Stimulated activated memory B cell treated with anti-CD40 and anti-IgM and Interleukin-4, amounts not matched to agents 10 μg/mL and 1 μg/mL and 100 μg/mL, for 72 hours (primary cell): ENCODE measurements at places on chromosomes 11 and 22.

DNA sequence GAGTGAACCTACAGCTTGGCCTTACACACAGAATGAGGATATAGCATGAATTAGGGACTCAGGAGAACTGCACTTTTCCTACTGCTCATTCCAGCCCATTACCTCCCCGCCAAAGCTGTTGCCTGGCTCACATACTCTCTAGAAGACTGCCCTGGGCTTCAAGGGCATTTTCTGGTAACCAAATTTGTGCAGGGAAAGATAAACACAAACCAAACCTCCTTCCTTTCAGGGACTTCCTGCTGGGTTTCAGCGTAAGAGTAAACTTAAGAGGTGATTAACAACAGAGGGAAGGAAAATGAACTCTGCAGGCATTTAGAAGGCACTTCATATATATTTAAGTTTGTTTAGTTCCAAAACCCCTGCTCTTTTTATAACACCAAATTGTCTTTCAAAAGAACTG, 194.9 kb downstream of the SWAP70 start:
- ATAC-seq, result no peak

- ATAC-seq, result no peak
Measured at GRCh38 chr11:47351156-47352126, 1.1 kb downstream of the MYBPC3 start.

DNA sequence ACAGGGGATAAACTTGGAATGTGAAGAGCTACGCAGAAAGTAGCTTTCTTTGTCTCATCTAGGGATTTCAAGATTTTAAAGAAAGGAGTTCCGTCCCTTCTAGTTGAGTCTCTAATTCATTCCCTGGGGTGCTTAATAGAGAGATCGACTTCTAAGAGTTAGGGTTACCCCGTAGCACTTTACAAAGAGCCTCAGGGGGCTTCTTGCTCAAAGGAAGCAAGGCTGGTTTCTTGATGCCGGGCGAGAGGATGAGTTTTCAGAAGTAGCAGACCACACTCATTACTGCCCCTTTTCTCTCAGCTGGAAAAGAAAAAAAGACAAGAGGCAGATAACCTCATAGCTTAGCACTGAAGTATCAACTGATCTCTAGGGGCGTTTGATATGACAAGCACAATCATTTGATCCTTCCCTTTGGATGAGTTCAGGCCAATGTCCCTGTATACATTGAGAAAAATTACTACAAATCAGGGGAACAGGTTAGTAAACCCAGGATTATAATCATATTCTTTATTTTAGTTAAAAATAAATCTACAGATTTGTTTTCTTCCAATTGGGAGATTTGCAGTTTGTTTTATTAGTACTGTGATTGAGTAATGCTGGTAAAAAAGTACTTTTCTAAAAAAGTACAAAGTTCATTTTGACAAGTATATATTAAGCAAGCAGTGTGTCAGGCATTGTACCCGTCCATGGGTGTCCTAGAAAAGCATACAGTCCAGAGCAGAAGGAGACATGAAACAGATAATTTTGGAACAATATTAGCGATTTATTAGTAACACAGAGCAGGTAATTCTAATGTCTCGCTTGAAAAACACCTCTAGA, 18.7 kb downstream of the ELMOD1 start:
- ATAC-seq, result no peak

GRCh38 chr11:134124660-134125451, 56.0 kb downstream of the JAM3 start:
- ATAC-seq, result no peak

GRCh38 chr22:44363013-44363979, 50.5 kb upstream of the SHISAL1 start:
- ATAC-seq, result no peak

DNA sequence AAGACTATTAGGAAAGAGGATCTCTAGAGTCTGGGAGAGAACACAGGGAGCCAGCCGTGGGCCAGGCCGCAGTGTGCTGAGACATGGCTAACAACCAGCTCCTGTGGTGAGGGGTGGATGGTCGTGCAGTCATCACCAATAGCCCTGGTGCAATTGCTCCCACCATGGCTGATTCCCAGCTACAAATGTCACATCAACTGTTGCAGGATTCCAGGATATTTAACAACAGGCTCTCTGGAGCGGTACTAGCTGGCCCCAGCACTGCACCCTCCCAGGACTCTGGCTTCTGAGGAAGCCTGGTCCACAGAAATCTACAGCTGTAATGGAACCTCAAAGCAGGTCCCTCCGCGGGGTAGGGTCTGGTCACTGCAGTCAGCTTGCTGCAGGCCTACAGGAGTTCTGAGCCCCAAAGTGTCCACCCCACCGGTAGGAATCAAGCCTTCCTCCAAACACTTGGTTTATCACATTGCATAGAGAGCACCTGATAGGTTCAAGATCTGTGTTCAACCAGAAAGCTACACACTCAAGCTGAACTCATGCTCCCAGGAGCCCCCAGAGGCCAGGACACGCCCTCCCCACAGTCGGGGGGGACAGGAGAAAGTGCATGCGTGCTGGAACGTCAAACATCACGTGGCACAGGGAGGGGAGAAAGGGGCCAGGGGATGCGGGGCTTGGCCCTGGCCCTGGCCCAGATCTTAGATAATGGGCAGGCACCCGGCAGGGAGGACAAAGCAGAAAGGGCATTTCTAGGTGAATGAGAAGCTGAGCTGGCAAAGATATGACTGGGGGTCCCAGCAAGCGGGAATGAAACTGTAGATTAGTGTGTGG, 609.0 kb downstream of the TBC1D22A start:
- ATAC-seq, result no peak

DNA sequence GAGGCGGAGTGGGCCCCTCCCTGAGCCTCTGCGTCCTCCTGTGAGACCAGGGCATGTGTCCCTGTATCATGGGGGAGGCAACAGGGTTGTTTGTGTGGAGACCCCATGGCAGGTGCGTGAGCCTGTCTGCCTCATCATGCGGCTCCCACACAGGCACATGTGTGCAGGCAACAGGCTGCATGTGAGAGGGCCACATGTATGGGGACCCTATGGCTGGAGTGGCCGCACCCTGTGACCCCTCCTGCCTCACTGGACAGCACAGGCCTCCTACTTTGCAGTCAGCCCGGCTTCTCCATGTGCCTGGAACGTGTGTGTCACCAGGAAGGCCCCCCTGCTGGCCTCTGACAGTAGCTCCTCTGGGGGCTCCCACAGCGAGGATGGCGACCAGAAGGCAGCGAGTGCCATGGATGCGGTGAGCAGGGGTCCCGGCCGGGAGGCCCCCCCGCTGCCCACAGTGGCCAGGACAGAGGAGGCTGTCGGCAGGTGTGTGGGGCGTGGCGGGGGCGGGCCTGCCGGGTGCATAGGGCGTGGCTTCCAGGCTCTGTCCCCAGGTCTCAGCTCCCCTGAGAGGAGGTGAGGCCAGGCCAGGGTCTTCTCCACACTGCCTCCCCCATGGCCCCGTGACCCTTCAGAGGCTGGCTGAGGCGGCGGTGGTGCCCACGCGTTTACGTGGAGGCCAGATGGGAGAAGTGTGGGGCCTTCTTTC, 34.1 kb downstream of the SBF1 start:
- peak; percentile 4 for ATAC-seq

DNA sequence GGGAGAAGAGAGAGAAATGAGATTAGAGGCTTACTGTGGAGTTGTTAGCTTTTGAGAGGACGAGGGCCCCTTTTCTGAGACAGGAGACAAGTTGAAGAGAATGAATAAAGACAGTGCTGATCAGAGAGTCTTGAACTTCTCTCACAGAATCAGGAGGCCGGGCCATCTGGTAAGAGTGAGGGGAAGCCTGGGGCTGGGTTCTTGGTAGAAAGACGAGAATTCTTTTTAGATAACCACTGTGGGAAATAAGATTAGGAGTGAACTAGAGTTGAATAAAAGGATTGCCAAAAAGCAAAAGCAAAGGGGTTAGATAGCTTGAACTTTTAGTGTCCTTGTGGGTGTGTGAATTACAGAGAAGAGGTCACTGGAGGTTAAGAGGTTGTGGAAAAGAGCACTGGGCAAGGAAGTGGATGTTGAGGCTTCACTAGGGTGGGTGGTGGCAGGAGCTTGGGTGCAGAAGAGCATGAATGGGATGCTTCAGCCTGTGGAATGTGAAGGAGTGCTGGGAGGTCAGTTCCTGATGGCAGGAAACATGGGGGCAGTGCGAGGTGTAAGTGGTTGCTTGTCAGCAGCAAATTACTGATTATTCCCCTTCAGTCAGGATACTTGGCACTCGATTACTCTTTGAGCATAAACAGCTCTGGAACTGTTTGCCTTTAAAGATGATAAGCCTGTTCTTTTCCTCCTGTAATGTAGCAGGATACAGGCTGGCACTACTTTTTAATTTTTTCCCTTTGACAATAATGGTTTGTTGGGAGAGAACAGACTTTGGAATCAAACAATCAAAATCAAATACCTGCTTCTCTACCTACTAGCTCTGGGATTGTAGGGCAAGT, 98.3 kb downstream of the ARHGAP42 start:
- no peak for ATAC-seq

GRCh38 chr11:7089328-7090251, 792 bp downstream of the RBMXL2 start:
- ATAC-seq, result peak; percentile 61

DNA sequence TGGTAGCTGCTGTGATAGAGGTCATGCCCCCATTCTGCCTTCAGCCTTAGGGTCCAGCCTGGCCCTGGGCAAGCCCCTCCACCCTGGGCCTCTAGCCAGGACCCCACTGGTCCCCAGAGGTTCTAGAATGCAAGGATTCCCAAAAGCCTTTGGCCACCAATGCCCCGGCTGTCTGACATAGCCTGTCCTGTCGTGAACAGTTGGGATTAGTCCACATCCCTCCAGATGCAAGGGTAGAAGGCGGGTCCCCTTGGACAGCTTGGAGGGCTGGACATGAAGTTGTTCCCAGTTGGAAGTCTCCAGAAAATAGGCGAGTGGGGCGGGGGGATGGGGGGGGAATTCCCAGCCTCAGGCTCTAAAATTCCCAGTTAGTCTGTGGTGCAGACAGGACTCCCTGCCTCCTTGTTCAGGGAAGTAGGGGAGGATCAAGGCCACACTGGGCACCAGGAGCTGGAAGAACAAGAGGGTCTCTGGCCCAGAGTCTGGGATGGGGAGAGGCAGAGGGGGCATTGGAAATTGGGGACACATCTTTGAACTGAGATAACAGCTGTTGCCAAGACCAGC, 5.2 kb upstream of the ADORA2A start:
- no peak for ATAC-seq

DNA sequence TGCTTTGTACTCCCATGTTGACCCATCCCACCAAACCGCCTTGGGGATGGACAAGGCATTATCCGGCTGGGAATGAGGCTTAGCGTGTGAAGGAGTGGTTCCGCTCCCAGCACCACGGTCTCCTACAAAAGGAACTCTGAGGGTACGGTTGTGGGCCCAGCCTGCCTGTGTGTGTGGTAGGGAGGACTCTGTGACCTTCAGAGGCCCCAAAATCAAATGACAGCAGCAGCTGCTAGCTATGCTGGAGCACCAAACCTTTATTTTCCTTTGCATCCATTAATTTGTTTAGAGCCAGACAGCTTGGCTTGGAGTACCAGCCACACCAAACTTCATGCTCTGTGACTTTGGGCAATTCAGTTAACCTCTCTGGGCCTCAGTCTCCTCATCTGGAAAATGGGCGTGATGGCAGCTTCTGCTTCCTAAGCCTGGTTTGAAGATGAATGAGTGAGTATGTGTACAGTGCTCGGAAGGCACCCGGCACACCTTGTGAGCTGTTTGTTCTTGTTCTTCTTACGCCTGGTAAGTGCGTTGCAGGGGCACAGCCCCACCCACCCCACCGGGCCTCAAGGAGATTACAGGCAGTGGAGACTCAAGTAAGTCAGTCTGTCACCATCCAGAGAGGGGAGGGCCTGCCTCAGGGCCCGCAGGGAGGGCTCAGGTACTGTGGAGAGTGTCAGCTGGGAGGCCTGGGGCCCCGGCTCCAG, 25.3 kb downstream of the MB start:
- no peak for ATAC-seq

DNA sequence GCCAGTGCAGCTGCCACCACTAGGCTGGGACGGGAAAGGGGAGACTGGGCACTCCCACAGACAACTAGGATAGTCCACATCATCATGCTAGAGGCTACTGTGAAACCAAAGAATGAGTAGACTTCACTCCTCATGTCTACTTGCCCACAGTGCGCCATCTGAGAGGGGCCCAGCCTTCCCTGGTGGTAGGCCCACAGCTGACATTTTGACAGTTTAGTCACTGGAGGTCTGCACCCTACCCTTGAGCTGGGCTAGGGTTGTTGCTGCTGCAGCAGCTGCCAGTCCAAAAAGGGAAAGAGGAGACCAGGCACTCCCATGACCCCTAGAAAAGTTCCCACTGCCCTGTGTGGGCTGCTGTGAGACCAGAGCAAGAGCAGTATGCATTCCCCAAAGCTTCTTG, 141.2 kb downstream of the DLG2 start:
- no peak for ATAC-seq

GRCh38 chr22:47288680-47289079, 526.2 kb downstream of the TBC1D22A start:
- ATAC-seq, result no peak

GRCh38 chr11:95505927-95506426, 275.0 kb upstream of the SESN3 start:
- ATAC-seq, result no peak

DNA sequence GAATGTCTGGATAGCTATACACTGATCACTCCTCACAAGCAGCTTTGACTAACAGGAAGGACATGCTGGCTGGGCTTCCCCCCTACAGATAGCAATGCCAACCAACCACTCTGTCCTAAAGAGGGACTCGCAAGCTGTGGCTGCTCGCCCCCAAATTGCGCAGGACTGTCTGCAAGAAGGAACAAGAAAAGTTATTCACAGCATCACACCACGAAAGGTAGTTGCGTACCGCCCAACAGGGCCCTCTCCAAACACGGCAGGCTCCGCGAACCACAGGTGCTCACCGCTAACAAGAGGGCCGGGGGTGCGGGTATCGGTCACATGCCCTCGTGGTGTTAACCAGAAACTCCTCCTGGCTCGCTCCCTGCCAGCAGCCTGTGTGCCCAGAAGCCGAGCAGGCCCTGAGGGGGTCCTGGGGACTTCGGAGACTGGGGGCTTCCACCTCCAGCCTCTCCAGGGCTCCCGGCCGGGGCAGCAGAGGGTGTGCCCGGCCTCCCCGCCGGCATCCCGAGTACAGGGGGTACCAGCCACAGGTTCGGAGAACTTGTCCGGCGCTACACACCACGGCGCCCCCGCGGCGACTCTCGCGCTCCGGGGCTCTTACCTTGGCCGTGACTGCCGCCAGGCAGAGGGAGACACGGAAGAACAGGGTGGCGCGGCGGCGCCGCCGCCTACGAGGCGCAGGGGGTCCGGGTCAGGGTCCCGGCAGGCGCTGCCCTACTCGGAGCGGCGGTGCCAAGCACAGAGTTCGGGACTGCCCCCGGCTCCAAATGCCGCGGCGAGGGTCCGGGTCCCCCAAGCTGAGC, 682 bp downstream of the LARGE1 start:
- peak; percentile 7 for ATAC-seq

DNA sequence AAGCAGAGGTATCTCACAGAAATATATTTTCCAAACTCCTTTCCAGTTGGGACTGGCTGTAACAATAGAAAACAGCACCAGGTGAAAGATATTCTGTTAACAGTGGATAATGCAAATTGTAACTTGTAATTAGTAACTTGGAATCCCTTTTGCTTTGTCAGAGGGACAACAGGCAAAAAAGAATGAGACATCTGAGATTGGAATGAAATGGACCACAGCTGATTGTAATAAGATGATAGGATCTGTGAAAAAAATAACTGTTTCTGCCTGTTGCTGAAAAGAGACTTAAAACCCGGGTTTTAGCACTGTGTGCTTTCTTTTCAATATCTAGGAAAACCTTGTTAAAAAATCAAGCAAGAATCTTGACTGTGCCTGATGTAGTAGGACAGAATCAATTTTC, 655.7 kb downstream of the METTL15 start:
- no peak for ATAC-seq
